ENCODE measurements at places on chromosomes 6 and 20. TPM values are rescaled to one million over a fixed set of nuclear protein-coding genes. Genes with fewer than 3 reads are reported as not detected.

- DNase-seq: no peak
These were observed 63.7 kb downstream of the PHACTR2 start for GRCh38 chr6:143741480-143741879.

GRCh38 chr20:16293590-16293989 lies 279.7 kb downstream of the KIF16B start:
- no peak for DNase-seq

DNA sequence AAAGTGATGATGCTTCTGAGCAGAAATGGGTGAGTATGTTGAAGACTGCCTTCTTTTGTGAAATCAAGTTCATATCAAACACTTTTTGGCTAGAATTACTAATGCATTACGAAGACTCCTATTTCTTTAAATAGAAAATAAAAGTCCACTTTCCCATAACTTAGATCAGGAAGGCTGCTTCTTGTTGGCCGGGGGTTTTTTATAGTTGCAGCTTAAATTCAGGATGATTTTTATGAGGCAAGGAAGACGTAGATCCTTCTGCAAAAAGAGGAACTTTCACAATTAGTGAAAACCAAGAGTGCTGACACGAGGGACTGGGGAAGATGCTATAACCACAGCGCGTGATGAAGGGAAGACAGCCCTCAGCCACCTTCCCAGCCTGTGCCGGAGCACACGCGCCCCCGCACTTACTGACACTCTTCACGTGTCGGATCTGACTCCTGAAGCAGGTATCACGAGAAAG lies 206.1 kb upstream of the PRDM1 start:
- DNase-seq: no peak

GRCh38 chr6:3471286-3471685 lies 14.4 kb upstream of the SLC22A23 start:
- DNase-seq: no peak

FANCE gene
- total RNA-seq: 14.7 TPM

SPO11 gene
- not detected for total RNA-seq

COX4I2 gene
- 6.3 TPM for total RNA-seq

SYNE1 gene
- 580 TPM for total RNA-seq

RIN2 gene
- total RNA-seq: 37.3 TPM

KCNK5 gene
- total RNA-seq: 6.1 TPM

RBPJL gene
- not detected for total RNA-seq

SULF2 gene
- total RNA-seq: 68.0 TPM

NNAT gene
- 24.1 TPM for total RNA-seq
